Activated T-helper 1 cell treated with Interleukin-2 at 50 U/mL for 16 hours (primary cell): ENCODE measurements at places on chromosomes 5 and 9.

DNA sequence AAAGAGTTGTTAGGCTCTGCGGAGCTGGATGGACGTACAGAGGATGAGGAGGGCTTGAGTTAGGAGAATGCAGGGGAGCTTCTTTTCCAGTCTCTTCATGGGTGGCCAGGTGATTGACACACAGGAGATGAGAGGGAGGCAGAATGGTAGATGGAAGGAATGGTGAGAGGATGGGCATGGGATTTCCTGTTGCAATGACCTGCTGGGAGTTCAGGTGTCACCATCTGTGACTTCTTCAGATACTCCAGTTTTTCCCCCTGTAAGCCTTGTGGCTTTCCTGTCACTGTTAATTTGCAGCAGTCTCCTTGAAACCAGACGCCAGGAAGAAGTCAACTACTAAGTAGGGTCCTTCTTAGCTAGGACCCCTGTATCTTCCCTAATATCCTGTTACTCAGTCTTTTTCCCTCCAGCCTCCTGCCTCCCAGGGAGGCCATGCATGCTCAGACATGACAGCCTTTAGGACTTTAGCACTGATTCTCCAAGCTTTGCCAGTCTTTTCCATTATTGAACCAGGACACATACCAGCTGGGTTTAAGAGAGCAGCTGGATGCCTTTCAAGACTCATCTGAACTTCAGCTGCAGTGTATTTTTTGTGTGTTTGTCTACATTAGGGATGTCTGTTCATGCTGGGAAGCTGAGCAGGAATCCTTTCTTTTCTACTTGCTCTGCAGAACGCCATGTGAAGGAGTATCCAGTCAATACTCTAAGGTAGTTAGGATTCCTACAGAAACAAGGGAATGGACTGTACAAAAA is 67.2 kb upstream of the CD180 start:
- DNase-seq: no peak

GRCh38 chr9:1535051-1535450 is 480.1 kb upstream of the SMARCA2 start:
- DNase-seq: no peak

DNA sequence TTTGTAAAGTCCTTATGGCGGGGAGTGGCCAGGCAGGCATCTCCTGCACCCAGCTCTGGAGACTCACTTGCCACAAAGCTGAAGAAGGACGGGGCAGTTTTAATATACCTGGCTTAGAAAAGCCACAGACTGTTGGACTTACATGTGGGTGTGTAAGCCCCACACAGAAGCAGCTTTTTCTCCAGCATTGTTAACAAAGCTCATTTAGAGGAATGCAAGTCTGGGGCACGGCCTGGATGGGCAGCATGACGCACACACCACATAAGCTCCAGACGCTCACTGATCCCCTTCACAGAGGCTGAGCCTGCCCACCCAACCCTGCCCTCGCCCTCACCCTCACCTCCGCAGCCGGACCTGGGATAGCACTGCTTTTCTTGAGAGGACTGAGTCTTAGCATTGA is 58.0 kb upstream of the PDE8B start:
- DNase-seq: no peak

DNA sequence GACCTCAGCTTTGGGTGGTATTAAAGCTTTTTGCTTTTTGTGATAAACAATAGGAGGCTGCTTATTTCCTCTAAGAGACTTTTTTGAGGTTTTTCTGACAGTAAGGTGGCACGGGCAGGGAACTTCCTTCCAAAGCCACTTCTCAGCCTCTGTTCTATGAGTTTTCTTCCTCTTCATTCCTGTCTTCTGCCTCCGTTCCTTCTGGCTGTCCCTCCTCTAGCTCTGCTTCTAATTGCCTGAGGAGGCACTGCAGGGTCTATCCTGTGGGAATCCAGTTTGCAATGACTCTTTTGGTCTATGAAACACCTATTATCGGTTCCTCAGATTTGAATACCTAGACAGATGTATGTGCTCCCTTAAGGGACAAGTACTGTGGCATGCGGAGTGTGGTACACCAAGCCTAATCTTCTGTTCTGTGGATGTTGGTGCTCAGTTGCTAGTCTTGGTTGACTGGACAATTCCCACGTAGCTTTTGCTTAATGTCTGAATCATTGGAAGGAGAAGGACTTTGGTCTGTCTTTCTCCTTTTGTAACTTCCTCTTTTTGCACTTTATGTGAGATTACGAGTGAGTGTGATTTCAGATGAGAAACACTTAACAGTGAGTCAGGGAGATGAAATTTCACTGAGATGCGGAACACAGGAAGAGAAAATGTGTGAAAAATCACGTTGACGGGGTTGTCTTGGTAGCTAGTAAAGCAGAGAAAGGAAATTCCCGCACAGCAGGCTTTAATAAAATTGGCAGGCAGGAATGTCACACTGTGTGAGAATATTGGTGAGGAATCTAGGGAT is 305.2 kb downstream of the EFNA5 start:
- DNase-seq: no peak

DNA sequence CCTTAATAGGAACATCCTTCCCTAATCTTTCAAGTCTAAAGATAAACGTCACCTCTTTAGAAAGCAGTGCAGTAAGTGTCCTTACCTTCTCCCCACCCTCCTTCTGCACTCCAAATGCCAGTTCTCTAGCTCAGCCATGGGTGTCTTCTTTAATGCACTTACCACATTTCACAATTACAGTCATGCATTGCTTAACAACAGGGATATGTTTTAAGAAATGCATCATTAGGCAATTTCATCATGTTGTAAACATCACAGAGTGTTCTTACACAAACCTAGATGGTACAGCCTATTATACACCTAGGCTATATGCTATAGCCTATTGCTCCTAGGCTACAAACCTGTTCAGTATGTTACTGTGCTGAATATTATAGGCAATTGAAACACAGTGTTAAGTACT is 91.2 kb downstream of the RFX3 start:
- DNase-seq: no peak

DNA sequence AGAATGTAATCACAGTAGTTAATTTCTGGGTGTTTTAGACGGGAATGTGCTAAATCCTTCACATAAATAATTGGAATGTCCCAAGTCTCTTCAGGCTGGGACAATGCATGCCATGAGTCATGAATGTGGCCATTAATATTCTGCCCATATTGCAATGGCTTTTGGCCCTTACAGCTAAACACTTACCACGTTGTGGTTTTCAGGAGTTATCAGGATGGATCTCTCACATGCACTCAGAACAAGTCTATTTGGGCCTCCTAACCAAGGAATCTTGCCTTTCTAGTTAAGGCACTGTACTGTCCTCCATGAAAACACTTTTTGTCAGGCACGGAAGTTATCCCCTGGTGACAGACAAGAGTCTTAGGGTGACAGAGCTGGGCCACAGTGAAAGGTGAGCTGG is 32.7 kb downstream of the PKD2L2 start:
- no peak for DNase-seq
